ENCODE measurements at places on chromosomes 7 and 10.

- no peak for DNase-seq
Observed at GRCh38 chr7:104933521-104933988, 80.5 kb upstream of the KMT2E start.

GRCh38 chr7:127504715-127505114 is 80.7 kb downstream of the GCC1 start:
- no peak for DNase-seq

- no peak for DNase-seq
Observed at GRCh38 chr10:30200017-30200415, 140.6 kb upstream of the JCAD start.

DNA sequence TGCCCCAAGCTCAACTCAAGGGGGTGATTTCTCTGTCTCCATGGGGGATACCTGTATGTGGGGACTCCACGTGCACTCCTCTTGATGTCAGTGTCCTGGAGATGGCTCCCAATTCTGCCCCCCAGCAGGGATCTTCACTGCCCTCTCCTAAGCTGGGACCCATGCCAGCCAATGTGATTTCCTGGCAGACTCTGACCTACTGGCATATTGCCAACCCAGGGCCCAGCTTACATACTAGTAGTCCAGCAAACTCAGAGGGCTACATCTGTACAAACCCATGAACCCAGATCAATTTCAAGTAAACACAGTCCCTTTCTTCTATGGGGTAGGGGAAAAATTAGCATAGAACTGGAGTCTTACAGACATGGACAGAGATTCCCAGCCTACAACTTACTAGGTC is 26.2 kb upstream of the BMPR1A start:
- DNase-seq = no peak

DNA sequence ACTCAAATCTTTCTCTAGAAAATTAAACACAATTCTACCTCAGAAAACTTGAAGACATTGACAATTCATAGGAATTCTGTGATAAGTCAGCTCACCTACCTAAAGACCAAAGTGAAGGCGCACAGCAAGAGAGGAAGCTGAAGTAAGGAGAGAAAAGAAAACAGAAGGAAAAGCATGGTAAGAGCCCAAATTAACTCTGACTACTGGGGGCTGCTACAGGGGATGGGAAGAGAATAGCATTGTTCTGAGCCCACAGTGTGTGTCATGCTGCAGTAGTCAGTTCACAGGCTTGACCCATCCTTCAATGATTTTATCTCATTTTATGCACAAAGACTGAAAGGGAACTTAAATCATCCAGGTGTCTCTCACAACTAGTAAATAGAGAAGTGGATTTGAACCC is 111.3 kb downstream of the PTEN start:
- DNase-seq = no peak

- DNase-seq = no peak
Observed at GRCh38 chr7:132618271-132618955, 42.1 kb upstream of the PLXNA4 start.

DNA sequence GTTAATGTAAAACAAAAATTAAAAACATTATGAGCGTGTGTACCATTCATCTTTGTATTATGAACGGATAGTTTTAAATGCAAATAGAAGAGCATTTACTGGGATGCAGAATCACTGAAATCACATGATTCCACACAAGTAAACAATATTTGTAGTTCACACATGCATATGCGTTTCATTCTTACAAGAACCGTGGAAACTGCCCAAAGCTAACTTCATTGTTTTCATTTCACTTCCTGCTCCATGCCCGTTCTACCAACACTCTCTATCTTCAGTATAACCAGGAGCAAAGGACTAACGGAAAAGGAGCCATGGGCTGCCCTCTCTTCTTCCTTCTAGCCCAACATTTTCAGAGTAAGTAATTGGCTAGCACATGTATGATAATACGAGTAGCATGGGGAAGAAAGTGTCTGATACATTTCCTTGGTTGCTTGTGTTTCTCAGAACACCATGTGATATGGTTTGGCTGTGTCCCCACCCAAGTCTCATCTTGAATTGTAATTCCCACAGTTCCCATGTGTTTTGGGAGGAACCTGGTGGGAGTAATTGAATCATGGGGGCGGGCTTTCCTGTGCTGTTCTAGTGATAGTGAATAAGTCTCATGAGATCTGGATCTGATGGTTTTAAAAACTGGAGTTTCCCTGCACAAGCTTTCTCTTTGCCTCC is 38.8 kb downstream of the ZNF783 start:
- no peak for DNase-seq

GRCh38 chr10:31320550-31321211 is 1.7 kb downstream of the ZEB1 start:
- DNase-seq = peak; percentile 65

GRCh38 chr7:35695987-35696386 is 1.1 kb upstream of the HERPUD2 start:
- DNase-seq = no peak

DNA sequence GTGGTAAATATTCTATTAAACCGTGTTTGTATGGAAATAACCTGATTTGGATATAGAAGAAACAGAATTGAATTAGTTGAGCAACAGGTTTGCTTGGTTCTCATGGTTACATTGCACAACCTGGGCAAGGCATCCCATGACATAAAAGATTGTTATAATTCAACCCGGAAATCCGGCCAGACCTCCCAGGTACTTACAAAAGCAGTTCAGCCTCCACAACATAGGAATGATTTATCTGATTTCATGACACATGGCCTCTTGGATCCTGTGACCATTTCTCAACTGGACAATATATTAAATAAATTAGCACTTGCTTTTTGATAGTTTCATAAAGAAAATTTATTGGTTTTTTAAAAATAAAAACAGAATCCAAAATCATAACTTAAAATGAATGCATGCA is 55.1 kb upstream of the PTPN12 start:
- DNase-seq = no peak

GRCh38 chr7:71682181-71682580 is 550.2 kb downstream of the GALNT17 start:
- DNase-seq = no peak

DNA sequence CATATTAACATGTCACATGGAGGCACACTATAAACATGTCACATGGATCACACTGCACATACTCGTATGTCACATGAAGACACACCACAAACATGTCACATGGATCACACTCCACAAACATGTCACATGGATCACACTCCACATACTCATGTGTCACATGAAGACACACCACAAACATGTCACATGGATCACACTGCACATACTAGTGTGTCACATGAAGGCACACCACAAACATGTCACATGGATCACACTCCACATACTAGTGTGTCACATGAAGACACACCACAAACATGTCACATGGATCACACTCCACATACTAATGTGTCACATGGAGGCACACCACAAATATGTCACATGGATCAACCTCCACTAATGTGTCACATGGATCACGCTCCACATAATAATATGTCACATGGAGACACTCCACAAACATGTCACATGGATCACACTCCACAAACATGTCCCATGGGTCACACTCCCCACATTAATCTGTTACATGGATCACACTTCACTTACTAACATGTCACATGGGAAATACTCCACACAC is 195.6 kb upstream of the PFKP start:
- DNase-seq = no peak

- no peak for DNase-seq
Observed at GRCh38 chr7:97305589-97305988, 188.1 kb downstream of the SDHAF3 start.

DNA sequence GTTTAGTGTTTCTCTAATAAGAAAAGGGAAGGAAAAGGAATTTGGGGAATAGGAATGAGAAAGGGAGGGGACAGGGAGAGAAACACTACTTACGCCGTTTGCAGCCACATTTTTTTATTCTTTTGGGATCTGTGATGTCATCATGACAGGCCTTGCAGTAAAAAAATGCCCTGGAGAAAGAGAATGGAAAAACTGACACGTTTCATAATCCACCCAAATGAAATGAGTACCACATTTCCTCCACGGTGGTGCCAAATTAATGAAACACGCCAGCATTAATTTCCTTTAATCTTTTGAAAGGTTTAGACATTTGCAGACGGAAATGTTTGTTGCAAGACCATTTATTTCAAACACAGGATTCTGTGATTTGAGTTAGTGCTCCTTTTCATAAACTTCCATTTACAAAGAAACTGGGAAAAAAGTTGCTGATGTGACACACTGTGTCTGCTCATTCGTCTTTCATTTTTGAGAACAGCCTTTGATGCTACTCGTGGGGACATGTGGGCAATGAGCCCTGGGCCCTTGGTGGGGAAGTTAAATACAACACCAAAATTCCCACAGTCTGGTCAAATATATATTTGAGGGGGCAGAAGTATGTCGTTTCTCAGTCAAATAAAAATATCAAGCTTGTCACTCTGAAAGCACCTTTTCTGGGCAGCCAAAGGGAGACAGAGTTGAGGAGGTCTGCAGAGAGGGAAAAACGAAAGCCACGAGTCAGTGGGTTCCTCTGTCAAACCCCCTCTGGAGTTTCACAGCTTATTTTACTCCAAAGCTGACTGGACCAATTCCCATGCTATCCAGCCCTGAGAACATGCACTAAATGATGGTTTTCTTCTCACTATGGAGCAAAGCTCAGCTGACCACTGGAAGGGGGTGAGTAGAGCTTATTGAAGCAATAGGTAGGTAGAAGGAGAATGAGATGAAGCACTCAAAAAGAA is 625.5 kb downstream of the KCNMA1 start:
- no peak for DNase-seq

GRCh38 chr7:44189286-44189992 is at the start of gene GCK:
GCK (minus strand) TSS chr7:44189439; CDS start chr7:44188953, 486 bp downstream.
- peak; percentile 84 for DNase-seq

DNA sequence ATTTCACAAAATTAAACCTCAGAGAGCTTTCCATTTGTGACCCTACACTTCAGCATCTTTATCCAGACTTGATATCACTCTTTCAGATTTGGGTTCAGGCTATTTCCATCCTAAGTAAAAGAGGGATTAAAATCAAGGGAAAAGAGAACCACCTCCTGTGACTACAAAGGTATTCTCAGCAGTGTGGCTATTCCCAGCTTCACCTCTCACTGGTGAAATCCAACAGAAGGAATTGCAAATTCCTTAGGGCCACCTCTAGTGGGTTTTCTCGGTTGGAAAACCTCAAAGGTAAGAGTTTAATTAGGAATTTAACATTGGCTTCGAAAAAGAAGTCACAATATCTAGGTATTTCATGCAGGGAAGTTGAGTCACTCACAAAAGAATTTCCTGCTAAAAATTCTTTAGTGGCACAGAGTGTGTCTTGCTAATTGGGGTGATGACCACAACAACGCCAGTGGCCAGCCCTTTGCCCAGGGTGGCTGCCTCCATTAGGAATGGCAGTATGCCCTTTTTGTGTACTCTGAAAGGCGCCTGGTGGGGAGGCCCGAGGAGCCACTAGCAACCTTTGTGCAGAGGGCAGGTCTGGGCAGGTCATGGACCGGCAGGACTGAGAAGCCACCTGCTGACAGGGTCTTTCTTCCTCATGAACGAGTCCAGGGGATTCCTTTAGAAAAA is 52.2 kb downstream of the SEM1 start:
- no peak for DNase-seq

GRCh38 chr10:79238158-79238520 is 109.1 kb upstream of the PPIF start:
- no peak for DNase-seq

DNA sequence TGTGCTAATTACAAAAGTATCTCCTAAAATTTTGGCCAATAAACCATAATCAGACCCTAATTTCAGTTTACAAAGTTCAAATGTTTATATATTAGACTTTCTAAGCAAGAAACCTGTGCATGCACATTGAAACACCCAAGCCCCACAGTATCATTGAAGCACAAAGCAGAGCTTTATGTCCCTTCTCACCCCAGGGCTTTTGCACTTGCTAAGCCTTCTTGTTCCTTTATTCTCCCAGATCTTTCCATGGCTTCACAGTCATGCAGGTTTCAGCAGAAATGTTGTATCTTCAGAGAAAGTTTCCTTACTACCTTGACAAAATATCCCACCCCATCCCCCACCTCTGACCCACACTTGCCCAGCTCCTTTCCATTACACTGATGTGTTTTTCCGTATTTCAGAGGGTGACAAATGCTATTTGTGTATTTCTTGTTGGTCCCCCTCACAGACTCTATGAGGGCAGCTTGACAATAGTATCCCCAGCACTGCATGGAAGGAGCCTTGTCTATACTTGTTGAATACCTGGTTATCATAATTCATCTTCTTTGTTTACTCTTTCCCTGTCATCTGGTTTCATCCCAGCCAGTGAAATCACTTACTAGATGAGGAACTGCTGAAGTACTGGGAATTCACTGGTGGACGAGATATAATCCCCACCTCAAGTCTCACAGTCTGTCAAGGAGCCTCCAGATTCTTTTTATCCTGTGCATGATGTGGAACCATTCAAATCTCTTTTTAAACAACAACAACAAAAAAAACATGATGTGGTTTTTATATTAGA is 24.0 kb upstream of the PCGF5 start:
- no peak for DNase-seq

DNA sequence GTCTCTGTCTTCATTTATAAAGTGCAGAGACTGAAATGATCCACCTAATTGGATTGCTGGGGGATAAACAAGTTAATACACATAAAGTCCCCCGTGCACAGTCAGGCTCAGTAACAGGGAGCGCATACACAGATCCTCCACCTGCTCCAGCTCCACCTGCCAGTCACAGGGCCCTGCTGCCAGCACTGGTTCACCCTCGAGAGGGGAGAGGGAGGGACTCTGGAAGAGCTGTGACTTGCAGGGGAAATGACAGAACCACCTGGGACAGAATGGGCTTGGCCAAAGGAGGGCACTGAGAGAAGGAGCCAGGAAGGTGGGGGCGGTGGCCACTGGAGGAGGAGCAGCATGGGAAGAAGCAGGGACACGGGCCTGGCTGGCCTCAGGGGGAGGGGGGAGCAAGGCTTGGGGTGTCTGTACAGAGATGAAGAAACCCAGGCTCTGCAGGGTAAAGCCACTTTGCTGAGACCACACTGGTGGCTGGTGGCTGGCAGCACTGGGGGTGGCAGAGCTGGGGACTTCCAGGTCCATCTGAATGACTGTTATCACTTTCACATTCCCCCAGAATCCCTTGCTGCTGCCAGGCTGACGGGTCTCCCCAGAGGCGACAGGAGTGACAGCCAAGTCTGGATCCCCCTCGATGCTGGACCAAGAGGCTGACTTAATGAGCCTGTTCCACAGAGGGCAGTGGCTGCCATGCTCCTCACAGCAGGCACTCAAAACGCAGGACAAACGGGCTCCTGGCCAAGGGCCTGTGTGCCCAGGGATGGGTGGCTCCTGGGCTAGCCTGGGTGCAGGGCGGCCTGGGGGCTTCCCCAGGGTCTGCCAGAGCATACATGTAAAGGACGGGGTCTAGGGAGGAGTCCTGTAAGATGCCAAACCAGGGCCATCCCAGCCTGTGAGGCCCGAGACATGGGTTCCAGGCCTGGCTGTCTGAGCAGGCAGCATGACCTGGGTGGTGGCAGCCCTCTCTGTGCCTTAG is 151.1 kb downstream of the SH3PXD2A start:
- no peak for DNase-seq

GRCh38 chr10:62805231-62806099 is 945 bp downstream of the ADO start:
- no peak for DNase-seq
